ENCODE measurements at places on chromosomes 1 and 21.

DNA sequence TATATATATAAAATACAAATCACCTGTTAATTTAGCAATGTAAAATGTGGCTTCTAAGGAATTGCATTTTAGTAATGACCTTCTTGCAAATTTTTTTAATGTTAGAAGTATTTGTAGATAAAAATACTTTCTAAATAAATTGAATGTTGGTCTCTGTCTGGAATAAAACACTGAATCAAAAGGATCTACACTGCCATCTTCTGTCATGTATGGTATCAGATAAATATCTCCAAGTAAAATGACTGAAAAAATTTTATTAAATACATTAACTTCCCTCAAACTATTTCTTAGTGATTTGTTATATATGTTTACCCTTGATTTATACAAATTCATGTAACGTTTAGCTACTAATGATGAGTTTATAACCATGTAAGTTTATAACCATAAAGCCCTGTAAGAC lies 2029.3 kb downstream of the MRPL39 start:
- DNase-seq: peak; percentile 4

DNA sequence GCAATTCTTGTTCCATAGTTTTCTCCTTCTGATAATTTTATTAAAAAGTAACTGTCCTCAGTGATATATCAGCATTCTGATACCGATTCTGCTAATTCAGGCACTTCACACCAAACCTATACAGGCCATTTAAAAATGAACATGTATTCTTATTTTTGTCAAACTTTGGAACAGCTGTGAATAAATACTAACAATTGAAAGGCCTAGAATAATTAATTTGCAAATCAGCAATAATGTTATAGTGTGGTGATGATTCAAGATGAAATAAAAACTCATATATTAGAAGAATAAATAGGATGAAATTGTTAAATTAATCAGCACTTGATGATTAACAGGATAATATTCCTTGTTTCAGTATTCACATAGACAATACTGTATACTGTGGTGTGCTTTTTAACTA lies 9.9 kb downstream of the CDKN2C start:
- no peak for DNase-seq

- DNase-seq: no peak
Measured at GRCh38 chr1:109849655-109850054, 61.0 kb upstream of the CSF1 start.

- DNase-seq: peak; percentile 94
Measured at GRCh38 chr21:20943561-20943997, 54.6 kb upstream of the NCAM2 start.

DNA sequence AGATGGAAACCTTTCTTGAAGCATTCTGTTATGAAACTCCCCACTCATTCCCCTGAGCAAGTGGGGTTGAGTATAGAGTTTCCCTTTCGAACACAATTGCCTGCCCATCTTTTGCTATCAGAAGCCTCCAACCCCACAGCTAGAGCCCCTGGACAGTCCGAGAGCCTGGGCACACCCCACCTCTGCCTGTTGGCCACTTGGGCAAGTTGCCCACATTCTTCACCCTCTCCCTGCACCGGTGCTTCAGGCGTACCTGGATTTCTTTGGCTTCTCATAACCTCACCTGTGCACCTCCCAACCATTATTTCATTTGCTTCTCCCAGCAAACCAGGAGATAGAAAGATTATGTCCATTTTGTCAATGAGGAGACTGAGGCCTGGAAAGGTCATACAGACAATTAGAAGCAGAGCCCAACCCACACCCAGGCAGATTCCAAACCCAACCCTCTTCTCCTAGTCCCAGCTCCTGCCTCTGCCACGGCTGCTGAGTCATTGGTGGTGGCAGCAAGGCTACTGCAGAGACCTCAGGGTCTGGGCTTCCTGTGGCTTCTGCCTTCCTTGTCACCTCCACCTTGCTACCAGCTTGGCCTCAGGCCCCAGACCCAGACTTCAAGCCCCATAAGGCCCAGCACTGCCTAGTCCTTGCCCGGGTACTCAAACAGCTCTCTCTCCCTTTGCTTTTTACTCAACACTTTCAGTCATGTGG lies 118.7 kb upstream of the ZBTB40 start:
- DNase-seq: no peak

DNA sequence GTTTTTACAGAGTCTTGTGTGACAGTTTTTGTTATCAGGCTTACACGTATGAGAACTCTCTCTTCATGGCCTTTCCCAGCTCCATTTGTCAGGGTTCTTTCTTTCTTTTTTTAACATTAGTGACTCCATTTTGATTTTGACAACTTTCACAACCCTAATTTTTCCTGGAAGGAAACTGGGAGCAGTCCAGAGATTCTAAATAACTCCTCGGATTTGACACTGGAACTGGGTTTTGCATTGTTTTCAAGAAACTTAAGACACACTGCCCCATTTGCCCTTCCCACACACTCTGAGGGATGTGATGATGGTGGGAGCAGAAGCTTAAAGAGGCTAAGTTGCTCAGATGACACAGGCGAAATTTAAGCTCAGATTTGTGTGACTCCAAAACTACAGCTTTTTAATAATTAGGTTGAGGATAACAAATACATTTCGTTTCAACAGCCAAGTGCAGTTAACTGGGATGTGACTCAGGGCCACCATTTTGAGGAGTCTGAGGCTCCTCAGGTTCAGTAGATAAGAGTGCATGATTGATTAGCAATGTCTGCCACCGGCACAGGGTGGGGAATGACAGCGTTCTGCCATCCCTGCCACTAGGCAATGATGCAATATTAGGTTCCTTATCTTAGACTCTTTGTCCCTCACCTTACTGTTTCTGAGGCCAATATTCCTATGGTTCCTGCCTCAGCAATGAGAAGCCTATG lies 95.1 kb upstream of the ATP1A1 start:
- DNase-seq: no peak

Measured in SK-N-DZ (cell line).